ENCODE measurements at places on chromosomes 12 and 14.

DNA sequence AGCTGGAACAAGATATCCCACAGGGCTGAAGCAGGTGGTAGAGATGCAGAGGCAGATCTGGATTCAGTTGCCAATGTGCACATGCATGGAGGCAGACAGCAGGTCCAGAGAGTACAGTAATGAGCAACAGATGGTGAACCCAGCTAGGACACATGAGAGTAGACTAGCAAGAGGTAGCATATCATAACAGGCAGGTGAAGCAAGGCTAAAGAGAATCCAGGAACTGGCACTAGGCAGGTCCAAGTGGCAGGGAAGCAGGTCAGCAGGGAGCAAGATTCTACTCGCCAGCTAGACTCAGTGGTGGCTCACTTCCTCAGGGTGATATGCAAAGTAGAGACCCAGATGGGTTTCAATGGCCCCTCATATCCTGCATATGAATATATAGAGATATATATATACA lies 15.3 kb upstream of the MYF6 start:
- DNase-seq: no peak

DNA sequence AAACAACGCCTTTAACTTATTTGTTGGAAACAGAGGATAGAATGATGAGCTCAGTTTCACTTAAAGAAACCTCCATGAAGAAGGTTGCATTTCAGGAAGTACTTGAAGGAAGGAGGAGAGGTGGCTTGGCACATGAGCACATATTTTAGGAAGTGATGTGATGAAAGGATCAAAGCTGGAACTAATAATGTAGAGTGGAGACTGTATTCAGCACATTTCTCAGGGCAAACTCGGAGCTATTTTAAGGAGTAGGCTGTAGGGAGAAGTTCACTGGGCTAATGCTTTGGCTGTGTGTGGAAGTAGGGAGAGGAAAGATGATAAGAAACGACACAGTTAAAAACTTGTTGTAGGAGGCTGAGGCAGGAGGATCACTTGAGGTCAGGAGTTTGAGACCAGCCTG lies 272.8 kb downstream of the AKAP6 start:
- no peak for DNase-seq

- DNase-seq: no peak
Measured at GRCh38 chr12:79298506-79298905, 392.3 kb downstream of the PAWR start.

GRCh38 chr12:109752117-109753053 lies 38.8 kb downstream of the FAM222A start:
- DNase-seq: no peak
